ENCODE measurements at places on chromosomes 7 and 10. TPM values are rescaled to one million over a fixed set of nuclear protein-coding genes. Genes with fewer than 3 reads are reported as not detected.

DNA sequence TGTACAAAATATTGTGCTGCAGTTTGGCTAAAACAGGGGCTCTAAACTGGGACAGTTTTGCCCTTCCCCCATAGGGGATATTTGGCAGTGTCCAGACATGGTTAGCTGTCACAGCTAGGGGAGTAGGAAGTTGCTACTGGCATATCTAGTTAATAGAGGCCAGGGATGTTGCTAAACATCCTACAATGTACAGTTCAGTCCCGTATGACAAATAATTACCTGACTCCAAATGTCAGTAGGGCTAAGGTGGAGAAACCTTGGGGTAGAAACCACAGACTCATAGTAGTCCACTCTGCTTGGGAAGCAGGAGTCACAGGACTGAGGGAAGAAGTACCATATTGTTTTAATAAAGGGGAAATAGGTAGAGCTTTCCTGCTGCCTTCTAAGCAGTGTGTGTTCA lies 39.8 kb downstream of the WBP1L start:
- DNase-seq: no peak

DNA sequence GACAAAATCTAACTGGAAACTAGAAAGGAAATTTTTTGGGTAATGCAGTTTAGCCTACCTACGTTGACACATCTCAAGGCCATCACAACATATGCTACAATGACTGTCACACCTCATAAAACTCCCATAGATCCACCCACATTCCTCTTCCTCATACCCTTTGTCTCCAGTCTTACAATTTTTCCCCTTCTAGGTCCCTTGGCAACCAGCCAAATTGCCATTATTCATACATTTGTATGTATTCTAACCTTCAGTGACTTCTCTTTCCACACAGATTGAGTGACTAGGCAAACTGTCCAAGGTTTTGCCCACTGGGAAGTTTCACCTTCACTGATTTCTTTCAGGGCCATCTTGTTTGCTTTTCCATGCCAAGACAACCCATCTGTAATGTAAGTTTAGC lies 100.5 kb upstream of the TPK1 start:
- no peak for DNase-seq

Gene RARRES2
- total RNA-seq: 234 TPM

DNA sequence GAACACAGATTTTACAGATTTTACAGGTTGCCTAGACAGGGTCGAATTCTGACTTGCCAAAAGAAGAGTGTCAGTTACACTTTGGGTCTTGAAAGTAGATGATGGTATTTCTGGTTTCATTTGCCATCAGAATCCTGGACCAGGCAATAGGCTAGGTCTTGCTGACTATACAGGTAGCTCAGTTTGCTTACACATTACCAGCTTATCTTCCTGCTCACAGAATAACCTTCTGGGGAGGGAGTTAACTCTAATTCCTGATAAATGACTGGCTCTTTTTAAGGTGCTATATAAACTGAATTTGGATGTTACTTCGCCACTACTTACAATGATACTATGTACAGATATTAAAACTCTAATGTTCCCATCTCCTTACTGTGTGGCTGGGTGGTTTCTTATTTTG lies 39.8 kb downstream of the GBF1 start:
- DNase-seq: no peak

- no peak for DNase-seq
Measured at GRCh38 chr7:6556196-6556595, 4.9 kb upstream of the GRID2IP start.

Gene GNAT3
- not detected for total RNA-seq

GRCh38 chr10:84727398-84727797 lies 399.0 kb downstream of the CCSER2 start:
- DNase-seq: no peak

- DNase-seq: no peak
Measured at GRCh38 chr10:74322141-74322540, 171.1 kb downstream of the ADK start.

- no peak for DNase-seq
Measured at GRCh38 chr10:105742184-105742583, 1101.1 kb downstream of the SORCS3 start.

DNA sequence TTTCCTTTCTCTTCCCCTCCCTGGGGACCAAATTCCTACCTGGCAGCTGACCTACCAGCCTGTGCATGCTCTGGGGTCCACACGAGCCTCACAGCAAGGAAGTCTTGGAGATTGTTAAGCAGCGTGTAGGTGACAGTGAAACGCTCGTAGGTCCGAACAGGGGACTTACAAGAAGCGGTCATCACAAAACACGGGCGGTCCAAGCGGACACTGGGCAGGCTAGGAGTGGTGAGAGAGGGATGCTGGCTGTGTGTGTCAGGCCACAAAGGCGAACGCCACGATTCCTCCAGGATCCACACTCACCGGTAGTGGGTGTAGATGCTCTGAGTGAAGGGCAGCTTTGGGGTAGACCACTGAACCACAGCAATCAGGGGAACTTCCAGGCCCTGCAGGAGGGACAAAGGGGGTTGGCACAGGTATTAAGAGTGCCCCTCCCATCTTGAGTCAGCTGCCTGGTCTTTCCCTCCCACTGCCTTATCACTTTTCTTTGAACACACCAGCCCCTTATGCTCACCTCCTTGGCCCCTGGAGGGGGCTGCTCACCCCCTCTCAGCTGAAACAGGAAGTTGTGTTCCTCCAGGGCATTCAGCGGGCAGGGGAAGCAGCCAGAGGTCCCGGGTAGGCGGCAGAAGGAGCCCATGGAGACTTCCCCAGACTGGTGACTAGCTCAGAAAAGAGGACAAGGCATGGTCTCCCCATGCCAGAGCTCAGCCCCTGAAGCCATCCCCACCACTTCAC lies 2.0 kb downstream of the TRAPPC14 start:
- DNase-seq: no peak

Gene WEE2
- 0.30 TPM for total RNA-seq

DNA sequence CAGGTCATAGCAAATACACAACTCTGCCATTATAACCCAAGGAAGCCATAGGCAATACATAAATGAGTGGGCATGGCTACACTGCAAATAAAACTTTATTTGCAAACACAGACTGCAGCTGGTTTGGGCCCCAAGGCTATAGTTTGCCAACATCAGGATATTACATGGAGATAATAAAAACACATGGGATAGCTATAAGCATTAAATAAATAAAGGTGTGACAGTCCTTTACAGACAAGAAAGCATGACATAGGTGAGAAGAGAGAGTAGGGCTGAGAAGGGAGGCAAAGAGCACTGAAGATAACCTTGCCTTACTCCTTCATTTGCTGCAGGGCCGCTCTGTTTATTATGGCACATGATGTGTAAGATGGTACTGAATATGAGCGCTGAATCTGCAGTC lies 135.1 kb upstream of the GHITM start:
- DNase-seq: no peak

Gene HHEX
- 6.0 TPM for total RNA-seq

Gene ADCYAP1R1
- 88.8 TPM for total RNA-seq

GRCh38 chr10:112434988-112435619 lies 11.6 kb downstream of the ZDHHC6 start:
- DNase-seq: no peak

GRCh38 chr7:81256991-81257390 lies 338.1 kb upstream of the SEMA3C start:
- DNase-seq: peak; percentile 12

DNA sequence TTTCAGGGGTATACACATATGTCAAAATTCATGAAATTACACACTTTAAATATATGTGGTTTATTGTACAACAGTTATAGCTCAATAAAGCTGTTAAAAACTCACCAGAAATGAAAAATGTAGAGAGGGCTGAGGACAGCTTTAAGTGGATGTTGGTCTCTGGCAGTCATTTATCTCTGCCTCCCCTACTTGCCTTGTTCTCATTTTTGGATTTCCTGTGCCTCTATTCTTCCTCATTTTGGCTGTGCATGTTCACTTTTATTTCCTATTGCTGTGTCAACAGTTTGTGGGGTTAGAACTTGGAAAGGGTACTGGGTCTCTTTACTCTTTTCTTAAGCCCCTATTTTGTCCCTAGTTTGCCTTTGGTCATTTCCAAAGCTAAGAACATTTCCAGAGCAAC lies 18.6 kb upstream of the MEST start:
- no peak for DNase-seq

DNA sequence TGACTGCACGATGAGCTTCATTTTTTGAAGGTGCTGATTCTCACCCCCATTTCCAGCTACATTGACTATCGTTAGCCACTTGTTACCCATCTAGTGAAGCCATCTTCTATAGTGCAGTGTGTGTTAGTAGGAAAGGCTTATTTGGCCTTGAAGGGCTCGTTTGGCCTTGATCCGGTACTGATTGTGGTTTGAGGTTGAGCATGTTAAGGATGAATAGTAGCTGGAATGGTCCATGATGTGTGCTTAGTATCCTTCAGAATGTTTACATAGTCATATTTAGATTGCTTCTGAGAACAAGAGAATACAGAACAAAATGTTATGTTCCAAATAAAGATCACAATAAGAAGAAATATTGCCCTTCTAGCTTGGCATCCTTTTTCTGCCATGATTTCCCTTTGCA lies 591.5 kb downstream of the AUTS2 start:
- DNase-seq: no peak

GRCh38 chr10:93280121-93280698 lies 201.9 kb downstream of the MYOF start:
- no peak for DNase-seq
